ENCODE measurements at places on chromosomes 5 and 9.

DNA sequence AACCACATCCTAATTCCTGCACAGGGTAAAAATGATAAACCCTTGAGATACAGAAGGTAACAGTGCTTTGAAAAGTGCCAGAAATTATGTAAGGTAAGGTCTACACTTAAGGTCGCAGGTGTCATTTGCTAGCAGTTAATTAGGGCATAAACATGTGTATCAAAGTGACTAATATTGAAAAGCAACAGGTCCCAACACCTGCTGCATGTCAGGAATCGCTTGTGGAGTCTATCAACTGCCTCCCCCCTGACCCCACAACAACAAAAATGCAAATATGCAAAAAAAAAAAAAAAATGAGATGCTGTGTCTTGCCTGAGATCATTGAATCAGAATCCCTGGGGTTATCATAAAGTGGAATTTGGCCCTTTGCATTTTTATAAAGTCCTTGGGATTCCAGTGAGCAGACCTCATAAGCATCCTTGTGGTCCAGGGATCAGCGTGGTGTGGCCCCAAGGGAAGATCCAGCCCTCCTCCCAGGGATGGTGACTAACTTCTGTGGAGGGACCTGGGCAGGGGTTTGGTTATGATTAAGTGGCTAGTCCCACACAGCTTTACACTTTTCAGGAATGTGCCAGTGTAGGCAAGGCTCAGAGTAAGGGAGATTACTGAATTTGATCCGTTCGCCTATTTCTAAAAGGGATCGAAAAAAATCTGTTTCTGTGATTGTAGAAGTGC is 92.5 kb upstream of the TNFSF8 start:
- DNase-seq = no peak

- no peak for DNase-seq
Observed at GRCh38 chr9:16105168-16106020, 552.6 kb downstream of the CCDC171 start.

- DNase-seq = peak; percentile 50
Observed at GRCh38 chr5:54518146-54518817, 723 bp downstream of the SNX18 start.

DNA sequence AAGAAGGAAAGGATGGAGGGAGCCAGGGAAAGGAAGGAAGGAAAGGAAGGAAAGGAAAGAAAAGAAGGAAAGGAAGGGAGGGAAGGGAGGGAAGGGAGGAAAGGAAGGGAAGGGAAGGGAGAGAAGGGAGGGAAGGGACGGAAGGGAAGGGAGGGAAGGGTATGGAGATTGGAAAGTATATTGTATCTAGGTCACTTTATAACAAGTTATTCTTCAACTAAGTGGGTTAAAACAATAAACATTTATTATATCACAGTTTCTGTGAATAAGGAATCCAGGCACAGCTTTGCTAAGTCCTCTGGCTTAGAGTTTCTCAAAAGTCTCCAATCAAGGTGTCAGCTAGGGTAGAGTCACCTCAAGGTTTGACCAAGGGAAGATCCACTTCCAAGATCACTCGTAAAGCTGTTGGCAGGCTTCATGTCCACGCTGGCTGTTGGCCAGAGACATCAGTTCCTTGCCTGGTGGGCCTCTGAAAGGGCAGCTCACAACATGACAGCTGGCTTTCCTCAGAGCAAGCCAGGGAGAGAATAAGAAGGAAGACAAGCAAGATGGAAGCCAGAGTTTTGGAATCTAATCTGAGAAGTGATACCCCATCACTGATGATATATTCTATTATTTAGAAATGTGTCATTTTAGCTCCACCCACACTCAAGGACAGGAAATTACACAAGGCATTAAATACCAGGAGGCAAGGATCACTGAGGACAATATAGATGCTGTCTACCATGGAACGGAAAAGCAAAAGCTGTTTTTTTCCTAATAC is 105.1 kb downstream of the DEPDC1B start:
- DNase-seq = no peak

GRCh38 chr9:131701789-131702337 is 38.0 kb downstream of the RAPGEF1 start:
- DNase-seq = no peak

DNA sequence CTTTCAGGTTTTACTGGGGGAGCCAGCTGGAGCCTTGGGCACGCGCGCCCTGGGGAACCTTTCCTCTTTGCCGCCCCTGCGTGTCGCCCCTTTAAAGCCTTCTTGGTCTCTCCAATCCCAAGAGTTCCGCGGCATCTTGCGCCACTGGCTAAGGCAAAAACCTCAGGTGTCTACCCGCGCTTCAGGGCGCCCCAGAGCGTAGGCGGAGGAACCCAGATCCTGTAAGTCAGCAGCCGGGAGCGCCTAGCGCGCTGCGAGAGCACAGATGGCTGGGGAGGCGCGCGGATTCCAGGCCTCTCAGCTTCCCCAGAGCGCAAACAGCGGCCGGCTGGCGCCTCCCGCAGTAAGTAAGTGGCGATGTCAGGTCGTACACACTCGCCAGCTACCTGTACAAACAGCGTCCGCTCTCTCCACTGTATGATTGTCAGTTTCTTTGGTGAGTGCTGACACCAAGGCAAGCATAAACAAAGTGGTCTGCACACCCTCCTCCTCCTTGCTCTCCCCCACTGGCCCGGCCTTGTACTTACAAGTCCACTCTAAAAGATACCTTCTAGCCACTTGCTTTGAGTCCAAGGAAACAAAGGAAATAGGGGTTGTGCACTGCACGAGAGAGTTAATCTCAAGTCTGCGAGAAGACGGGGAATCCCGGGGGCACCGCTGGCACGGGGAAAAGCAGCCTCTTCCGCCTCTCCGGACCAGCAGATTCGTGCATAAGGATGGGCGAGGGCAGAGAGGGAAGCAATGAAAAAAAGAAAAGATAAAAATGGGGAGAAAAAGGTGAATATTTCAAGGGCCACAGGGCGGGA is 2.9 kb downstream of the HTR1A start:
- no peak for DNase-seq

DNA sequence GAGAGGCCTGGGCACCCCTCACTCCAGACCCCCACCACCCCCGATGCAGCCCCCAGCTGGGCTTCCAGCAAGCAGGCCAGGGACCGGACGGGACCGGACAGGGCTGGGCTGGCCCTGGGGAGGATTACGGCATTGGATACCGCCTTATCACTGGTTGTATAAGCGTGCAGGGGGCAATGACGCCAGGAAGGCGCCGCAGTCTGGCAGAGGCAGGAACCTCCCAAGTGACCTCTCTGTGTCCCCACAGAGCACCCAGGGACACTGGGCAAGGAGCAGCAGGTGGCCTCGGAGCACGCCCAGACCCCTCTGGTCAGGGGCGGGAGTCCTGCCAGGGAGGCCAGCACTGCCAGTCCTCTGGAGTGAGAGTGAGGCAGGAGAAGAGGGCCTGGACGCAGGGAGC is 723 bp upstream of the LCN15 start:
- DNase-seq = no peak

- no peak for DNase-seq
Observed at GRCh38 chr9:76691517-76692313, 72.5 kb upstream of the PCA3 start.

DNA sequence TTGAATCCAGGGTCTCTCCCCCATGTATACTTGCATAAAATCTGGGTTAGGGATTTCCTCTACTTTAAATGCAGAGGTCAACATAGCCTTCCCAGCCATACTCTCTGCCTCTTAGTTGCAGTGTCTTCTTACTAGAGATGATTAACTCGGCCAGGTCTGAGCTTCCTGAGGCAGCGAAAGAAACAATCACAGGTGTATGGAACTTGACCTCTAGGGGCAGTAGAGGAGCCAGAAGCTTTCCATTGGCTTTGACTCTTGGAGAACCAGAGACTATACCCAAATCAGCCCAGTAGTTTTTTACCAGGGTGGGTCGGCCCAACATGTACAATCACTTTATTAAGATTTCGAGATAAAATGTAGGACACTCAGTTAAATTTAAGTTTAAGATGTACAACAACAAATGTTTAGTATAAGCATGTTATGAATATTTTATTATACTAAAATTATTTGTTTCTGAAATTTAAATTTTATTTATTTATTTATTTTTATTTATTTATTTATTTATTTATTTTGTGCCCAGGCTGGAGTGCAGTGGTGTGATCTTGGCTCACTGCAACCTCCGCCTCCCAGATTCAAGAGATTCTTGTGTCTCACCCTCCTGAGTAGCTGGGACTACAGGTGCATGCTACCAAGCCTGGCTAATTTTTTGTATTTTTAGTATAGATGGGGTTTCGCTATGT is 48.0 kb upstream of the DMRT3 start:
- DNase-seq = no peak

- no peak for DNase-seq
Observed at GRCh38 chr9:98839724-98840123, 32.3 kb downstream of the GALNT12 start.

GRCh38 chr9:16869882-16870595 is 431 bp downstream of the BNC2 start:
- no peak for DNase-seq

DNA sequence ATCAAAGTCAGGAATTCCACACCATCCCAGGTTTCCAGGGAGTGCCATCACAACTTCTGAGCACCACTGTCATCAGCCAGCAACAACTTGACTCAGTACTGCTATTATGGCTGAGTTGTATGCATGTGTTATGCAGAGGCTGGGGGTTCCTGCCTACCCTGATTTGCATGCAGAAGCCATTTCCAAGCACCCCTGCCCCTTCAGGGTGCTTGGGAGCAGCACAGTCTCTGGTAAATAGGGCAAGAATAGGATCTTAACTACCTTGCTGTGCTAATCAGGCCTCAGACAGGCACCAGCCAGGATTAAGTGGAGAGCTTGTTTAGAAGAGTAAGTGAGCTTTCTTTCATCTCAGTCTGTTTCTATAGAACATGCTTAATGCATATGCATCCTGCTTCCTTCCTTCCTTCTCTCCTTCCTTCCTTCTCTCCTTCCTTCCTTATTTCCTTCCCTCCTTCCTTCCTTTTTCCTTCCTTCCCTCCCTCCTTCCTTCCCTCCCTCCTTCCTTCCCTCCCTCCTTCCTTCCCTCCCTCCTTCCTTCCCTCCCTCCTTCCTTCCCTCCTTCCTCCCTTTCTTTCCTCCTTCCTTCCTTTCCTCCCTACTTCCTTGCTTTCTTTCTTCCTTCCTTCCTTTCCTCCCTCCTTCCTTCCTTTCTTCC is 175.7 kb downstream of the FRMD3 start:
- DNase-seq = no peak

GRCh38 chr5:172008111-172008455 is 1.6 kb upstream of the FBXW11 start:
- no peak for DNase-seq

- no peak for DNase-seq
Observed at GRCh38 chr5:99929067-99929805, 605.9 kb upstream of the FAM174A start.

- DNase-seq = no peak
Observed at GRCh38 chr5:127092690-127093089, 19.4 kb upstream of the C5orf63 start.

GRCh38 chr5:6667648-6668047 is 34.4 kb downstream of the SRD5A1 start:
- no peak for DNase-seq

GRCh38 chr9:106587042-106587441 is 275.9 kb upstream of the ZNF462 start:
- DNase-seq = no peak

DNA sequence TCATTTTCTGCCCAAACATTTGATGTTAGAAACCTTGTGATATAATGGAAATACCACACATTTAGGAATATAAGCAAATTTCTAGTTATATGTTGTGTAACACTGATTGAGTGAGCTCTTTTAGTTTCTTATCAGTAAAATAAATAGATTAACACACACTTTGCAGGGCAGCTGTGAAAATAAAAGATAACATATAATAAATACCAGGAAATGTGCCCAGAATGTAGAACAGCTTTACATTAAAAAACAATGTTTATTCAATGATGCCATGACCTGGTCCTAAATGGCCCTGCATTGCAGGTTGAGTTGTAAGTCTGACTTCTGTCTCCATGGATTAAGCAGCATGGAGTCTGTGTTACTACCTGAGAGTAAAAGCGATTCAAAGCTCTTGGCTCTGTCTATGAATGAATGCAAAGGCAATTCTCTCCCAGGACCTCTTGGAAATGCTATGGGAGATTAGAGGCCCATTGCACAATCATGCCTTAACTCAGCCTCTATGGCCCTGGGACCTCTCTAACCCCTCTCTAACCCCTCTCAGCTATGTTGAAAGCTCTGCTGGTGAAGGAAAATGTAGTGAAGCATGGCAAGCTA is 296.0 kb upstream of the ACTBL2 start:
- no peak for DNase-seq

DNA sequence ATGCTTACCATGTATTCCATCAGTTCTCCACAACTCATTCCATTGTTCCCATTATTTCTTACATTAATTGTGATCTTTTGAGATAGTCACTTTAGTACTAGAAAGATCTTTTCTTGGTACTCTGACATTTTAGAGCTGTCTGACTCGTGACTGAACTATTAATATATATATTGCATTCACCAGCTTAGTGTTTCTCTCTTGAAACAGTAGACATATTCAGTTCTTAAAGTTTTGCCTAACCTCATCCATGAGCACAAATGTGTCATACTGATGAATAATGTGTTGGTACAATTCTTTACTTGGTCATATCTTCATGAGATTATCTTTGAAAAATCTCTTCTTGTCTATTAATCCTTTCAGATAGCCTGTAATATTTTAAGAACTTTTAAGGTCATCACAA is 74.3 kb downstream of the NLN start:
- DNase-seq = no peak

- DNase-seq = no peak
Observed at GRCh38 chr9:94018628-94019027, 63.5 kb upstream of the BARX1 start.

All from activated T-helper 1 cell treated with Interleukin-2 at 50 U/mL for 16 hours (primary cell).